Forelimb muscle (tissue), 1 donor: ENCODE measurements at places on chromosomes 11 and 22. TPM values are rescaled to one million over a fixed set of nuclear protein-coding genes. Genes with fewer than 3 reads are reported as not detected.

MIOX gene
- 0.15 TPM for polyA plus RNA-seq

SLC5A12 gene
- polyA plus RNA-seq, result 0.18 TPM

SMIM38 gene
- polyA plus RNA-seq, result 0.35 TPM

PHOX2A gene
- polyA plus RNA-seq, result not detected

RGL4 gene
- 1.2 TPM for polyA plus RNA-seq

RIN1 gene
- 12.1 TPM for polyA plus RNA-seq

FGF4 gene
- 12.0 TPM for polyA plus RNA-seq

KRTAP5-11 gene
- polyA plus RNA-seq, result not detected

CCND1 gene
- polyA plus RNA-seq, result 72.4 TPM

E2F8 gene
- polyA plus RNA-seq, result 22.4 TPM

RASD2 gene
- 20.8 TPM for polyA plus RNA-seq

ZDHHC13 gene
- polyA plus RNA-seq, result 6.3 TPM

MFRP gene
- not detected for polyA plus RNA-seq

FOLH1 gene
- polyA plus RNA-seq, result 2.5 TPM

CD3E gene
- polyA plus RNA-seq, result 0.54 TPM

OVOL1 gene
- not detected for polyA plus RNA-seq

L3MBTL2 gene
- polyA plus RNA-seq, result 13.2 TPM

DUSP8 gene
- polyA plus RNA-seq, result 37.3 TPM

SCARF2 gene
- polyA plus RNA-seq, result 13.1 TPM

CACNA1I gene
- 0.10 TPM for polyA plus RNA-seq

ZC3H7B gene
- 36.5 TPM for polyA plus RNA-seq

MEI1 gene
- polyA plus RNA-seq, result 0.68 TPM

DGCR6L gene
- polyA plus RNA-seq, result 77.0 TPM

NLRP14 gene
- not detected for polyA plus RNA-seq

C11orf65 gene
- polyA plus RNA-seq, result 0.70 TPM

MS4A3 gene
- polyA plus RNA-seq, result 0.80 TPM

MRGPRX4 gene
- not detected for polyA plus RNA-seq

SLC17A6 gene
- not detected for polyA plus RNA-seq

IRF7 gene
- polyA plus RNA-seq, result 14.9 TPM

CHRNA10 gene
- 5.7 TPM for polyA plus RNA-seq

SYT12 gene
- polyA plus RNA-seq, result 0.10 TPM

RAB38 gene
- 0.53 TPM for polyA plus RNA-seq

CCDC88B gene
- 3.9 TPM for polyA plus RNA-seq

USP35 gene
- polyA plus RNA-seq, result 5.1 TPM

DMC1 gene
- polyA plus RNA-seq, result 5.0 TPM

RNF121 gene
- polyA plus RNA-seq, result 30.7 TPM
